ENCODE measurements at places on chromosomes 1 and 21.

DNA sequence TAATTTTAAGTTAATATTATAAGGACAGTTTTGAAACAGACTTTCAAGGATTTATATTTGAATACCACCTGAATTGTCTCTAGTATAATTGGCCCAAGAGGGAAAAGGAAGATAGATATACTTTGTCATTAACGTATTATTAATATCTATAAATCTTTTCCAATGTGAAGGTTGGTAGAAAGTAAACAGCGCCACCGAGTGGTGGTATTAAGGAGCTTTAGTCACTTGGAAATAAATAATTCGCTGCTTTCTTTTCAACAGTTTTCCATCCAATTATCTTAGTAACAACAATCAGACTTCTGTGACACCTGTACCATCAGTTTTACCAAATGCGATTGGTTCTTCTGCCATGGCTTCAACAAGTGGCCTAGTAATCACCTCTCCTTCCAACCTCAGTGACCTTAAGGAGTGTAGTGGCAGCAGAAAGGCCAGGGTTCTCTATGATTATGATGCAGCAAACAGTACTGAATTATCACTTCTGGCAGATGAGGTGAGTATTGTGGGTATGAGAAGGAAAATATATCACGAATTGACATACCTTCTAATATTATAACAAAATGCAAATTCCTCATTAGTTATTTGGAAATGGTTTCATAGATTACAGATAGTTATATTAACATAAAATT is 37.7 kb downstream of the SH3GLB1 start:
- no peak for DNase-seq

DNA sequence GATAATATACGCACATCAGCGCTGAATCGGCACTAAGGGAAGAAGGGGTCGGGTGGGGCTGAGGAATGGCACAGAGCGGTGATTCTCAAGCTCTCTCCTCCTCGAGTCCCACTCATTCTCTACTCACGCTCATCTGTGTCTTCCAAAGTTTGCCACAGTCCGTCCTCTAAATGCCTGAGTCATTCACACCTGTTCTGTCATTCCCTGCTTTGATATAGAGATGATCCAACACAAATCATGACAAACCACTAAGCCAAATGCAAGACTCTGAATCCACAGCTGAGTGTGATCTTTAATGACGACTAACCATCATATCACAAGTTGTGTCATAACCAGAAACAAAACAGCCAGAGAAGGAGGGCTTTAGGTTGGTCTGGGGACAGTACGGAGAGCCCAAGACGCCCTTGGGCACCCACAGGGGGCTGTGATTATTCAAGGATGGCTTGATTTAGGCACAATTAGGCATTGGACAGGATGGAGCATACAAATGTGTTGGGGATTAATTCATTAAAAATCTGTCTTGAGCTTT is 501.5 kb downstream of the KIF26B start:
- no peak for DNase-seq

- DNase-seq = no peak
Observed at GRCh38 chr1:193806079-193807048, 620.0 kb upstream of the B3GALT2 start.

GRCh38 chr1:158089925-158090637 is 90.6 kb upstream of the CD1D start:
- DNase-seq = no peak

GRCh38 chr1:35646043-35646442 is 4.7 kb upstream of the PSMB2 start:
- DNase-seq = no peak

GRCh38 chr1:63824451-63824850 is 50.6 kb downstream of the ROR1 start:
- no peak for DNase-seq

- DNase-seq = no peak
Observed at GRCh38 chr1:67921725-67922489, 88.6 kb upstream of the GNG12 start.

DNA sequence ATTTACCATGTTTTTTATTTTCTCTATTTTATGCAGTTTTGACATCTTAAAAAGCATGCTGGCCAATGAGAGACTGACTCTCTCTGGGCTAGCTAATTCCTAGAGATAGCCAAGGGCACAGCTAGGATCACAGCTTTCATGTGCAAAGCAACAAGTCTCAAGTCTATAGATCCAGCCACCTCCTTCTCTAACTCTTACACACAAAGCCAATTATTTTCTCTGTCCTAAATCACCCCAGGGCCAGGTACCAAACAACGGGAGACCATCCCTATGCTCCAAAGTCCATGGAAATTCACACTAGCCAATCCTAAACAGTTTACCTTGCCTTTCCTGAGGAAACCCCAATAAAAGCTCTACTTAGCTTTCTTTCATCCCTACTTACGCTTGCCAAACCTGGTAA is 38.0 kb downstream of the ARHGAP29 start:
- no peak for DNase-seq

DNA sequence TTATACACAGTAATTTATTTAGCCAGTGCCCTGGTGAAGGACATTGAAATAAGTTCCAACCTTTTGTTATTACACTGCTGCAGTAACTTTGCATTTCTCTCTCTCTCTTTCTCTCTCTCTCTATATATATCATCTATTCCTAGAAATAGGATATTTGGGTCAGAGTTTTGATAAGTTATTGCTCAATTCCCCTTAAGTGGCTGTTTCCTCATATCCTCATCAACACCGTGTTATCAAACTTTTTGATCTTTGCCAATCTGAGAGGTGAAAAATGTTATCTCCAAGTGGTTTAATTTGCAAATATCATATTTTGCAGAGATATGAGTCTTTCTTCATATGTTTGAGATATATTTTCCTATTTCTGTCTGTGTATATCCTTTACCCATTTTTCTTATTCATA is 1.6 kb upstream of the SRSF4 start:
- no peak for DNase-seq

DNA sequence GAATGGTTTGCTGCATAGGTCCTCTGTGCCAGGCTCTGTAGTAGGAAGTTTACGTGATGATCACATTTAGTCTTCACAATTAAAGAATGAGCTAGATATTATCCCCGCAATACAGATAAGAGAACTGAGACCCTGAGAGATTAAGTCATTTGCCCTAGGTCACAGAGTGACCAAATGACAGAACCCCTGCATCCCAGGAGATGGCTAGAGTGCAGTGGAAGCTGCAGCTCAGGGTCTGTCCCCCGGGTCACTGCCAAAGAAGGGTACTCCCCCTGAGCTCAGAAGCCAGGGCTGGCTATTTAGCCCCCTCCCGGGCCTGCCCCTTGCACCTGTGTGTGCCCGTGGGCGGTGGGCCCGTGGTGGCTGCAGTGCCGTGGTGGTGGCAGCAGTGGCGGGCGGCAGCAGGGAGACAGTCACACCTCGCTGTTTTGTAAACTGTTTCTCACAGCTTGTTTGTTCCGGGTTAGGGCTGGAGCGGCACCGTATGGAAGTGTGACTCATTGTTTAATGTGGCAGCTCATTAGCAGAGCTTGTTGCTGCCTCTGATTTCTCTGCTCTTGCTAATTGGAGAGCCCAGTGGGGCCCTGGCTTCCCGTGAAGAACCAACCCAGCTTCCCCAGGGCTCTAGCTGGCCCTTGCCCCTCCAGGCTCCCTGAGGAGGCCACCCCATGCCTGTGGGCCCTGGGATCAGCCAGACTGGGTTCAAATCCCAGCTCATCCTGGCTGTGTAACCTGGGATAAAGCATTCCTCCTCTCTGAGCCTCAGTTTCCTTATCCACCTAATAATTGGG is 19.3 kb upstream of the FOXO6 start:
- DNase-seq = no peak

GRCh38 chr1:44238660-44239059 is 25.4 kb downstream of the DMAP1 start:
- DNase-seq = no peak

DNA sequence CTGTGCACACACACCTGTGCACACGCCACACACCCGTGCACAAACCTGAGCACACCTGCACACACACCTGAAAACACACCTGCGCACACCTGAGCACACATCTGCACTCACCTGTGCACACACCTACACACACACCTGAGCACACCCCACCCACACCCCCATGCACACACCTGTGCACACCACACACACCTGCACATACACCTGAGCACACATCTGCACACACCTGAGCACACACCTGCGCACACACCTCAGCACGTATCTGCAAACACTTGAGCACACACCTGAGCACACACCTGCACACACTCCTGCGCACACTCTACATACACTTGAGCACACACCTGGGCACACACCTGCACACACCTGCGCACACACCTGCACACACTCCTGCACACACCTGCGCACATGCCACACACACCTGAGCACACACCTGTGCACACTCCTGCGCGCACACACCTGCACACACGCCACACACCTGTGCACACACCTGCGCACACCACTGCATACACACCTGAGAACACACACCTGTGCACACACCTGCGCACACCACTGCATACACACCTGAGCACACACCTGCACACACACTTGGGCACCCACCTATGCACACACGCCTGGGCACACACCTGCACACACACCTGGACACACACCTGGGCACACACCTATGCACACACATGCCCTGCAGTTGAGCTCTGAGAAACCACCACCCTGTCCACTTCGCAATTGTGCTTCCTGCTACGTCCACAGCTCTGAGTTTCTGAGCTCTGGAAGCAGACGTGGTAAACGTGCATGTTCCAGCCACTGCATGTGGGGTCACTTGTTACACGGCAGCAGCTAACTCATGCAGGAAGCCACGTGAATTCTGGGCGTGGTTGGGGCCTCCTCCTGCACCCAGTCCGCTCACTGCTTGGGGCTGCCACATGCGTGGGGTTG is 8.0 kb upstream of the C1orf159 start:
- DNase-seq = no peak

DNA sequence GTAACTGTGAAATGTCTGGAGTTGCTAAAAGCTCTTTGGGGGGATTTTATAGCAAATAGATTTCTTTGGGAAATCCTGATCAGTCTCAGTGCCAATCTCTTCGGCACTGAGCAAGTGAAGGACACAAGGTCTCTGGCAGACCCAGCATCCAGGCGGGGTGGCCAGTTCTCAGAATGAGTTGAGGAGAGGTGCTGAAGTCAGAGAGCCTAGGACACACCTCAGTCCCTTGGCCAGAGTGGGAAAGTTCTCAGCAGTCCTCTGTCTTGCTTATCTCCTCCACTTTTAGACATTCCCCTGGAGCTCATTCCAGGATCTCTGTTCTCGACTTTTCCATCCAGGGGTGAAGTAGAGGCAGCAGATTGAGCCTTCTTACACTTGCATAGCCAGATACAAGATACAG is 6.7 kb downstream of the HLX start:
- no peak for DNase-seq

DNA sequence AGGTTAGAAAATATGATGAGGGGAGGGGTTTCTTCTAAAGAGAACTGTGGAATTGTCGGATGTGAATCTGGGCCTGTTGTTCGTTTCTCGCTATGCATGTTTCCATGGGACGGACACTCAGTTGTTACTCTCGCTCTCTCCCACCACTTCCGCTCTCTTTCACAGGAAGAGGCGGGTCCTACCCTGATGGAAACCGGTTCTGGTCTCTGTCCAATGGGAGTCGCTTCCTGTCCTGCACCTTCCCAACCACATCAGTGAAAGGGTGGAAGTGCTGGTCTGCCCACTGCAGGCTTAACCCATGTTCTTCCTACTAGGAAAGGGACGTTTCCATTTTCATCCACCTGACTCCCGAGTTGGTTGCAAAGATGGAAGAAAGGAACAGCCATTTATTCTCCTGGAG is 119.4 kb downstream of the KCNJ15 start:
- no peak for DNase-seq

DNA sequence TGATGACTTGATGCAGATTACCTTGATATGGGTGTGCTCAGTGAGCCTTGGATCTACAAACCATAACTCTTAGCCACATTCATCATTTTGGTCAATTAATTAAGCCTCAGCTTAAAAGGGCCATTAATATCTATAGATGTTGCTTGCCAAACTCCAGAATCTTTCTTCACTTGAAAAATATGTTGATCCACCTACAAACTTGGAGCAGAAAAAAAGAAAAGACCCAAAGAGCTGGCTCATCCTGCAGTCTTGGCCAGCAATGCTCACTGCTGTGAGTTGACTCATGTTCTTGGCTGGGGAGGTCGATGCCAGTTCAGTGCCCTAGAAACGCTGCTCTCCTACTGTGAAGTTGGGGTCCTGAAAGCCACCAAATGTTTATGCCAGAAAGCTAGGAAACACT is 75.4 kb downstream of the DPT start:
- DNase-seq = no peak

GRCh38 chr1:50106095-50106761 is 2.5 kb upstream of the ELAVL4 start:
- no peak for DNase-seq

GRCh38 chr1:171852272-171852671 is 11.0 kb downstream of the DNM3 start:
- no peak for DNase-seq

- DNase-seq = no peak
Observed at GRCh38 chr1:21631944-21632887, 36.9 kb downstream of the RAP1GAP start.

DNA sequence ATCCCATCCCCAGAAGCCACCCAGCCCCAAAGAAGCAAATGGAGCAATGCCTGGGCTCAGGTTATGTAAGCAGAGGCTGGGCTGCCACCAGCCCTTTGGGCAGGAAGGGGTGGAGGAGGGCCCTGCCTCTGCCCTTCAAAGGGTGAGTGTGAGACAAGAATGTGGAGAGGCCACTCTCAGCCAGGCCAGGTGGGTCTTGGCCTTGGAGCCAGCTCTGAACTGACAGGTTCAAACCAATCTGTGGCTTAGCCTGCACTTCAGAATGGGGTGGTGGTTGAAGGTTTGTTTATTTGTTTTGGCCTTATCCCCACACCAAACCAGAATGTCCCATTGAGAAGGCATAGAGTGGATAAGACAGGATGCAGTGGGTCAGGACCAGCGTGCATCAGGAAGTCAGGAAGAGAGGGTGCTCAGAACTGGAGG is 29.8 kb downstream of the C1orf116 start:
- no peak for DNase-seq

- peak; percentile 50 for DNase-seq
Observed at GRCh38 chr1:17276568-17276967, 27.7 kb downstream of the PADI3 start.

DNA sequence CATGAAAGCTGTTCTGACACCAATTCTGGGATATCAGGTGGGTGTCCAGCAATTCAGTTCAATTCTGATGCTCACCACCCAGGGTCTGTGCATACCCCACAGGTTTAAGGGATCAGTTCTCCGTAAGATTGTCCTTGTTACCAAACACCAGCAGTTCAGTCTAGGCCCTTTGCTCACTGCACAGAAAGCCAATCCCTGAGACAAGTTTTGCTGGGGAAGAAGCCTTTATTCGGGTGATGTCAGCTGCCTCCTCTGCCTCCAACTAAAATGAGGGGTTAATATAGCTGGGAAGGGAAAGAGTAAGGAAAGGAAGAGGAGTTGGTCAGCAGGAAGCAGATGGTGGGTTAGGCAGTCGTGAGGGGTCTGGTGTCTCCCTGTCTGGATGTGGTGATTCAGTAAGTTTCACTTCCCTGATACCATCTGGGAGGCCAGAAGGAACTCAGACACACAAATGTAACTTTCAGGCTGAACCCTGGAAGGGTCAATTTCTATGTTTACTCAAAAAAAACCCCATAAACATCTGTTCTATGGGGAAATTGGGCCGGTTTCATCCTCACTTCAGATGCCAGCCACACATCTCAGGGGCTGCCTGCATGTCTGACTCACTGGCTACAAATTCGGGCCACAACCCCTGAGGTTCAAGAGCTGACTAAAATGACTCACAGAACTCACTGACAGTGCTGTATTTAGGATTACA is 83.3 kb upstream of the PGBD5 start:
- peak; percentile 38 for DNase-seq
